ENCODE measurements at places on chromosomes 2 and 18.

GRCh38 chr2:17813742-17814473 is 2.4 kb upstream of the MSGN1 start:
- no peak for DNase-seq

- no peak for DNase-seq
Measured at GRCh38 chr2:119434664-119435063, 3.0 kb downstream of the TMEM37 start.

- DNase-seq, result no peak
Measured at GRCh38 chr2:102367331-102367971, 11.9 kb downstream of the IL18R1 start.

- DNase-seq, result no peak
Measured at GRCh38 chr2:69693775-69694450, 48.0 kb upstream of the ANXA4 start.

DNA sequence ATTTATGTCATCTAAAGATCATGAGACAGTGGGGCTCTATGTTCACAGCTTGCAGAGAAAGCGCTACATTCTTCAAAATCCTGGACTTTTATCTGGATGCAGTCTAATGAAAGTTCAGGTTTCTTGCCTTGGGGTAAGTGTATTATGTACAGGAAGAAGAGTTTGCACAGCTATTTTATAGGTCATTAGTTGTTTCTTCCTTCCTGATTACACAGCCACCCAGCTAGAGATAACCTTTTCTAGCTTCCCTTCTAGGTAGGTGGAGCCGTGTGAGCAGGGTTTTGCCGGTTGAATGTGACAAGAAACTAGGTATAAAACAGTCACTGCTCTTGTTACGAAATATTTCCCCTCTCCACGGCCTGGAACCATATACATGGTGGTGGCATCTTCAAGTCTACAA is 800.8 kb upstream of the SOX11 start:
- no peak for DNase-seq

DNA sequence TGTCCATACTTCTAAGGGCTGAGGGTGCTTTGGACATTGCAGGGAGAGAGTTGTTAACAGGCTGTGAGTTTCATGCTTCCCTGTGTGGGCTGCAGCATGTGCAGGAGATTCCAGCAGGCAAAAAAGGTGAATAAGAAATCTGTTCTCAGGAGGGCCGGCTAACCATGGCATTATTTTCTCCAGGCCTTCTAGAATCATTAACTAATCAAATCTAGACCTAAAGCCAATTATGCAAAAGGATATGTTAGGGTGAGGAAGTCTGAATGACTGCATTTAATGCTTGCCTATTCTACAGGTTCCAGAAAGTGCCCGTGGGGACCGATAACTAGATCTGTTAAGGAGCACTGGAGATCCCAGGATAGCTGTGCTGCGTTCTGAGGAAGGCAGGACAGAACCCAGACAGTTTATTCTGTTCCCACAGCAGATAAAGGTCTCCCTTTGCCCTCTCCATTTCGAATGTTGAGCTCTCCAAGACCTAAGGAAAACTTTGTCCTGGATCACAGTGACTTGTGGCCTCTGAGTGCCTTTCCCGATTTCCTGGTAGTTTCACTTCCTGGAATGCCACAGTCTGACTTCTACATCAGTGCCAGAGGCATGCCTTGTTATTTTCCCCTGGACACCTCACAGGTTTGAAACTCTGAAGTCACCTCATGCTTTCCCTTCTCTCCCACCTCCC is 50.0 kb upstream of the ZFP36L2 start:
- DNase-seq, result no peak

Measured in activated CD4-positive, alpha-beta T cell treated with anti-CD3 and anti-CD28 coated beads, Interleukin-2, amount 50 U/mL, for 48 hours (primary cell).